ENCODE measurements at places on chromosomes 3 and 15.

GRCh38 chr3:129597087-129597999, 9.1 kb downstream of the PLXND1 start:
- no peak for DNase-seq

DNA sequence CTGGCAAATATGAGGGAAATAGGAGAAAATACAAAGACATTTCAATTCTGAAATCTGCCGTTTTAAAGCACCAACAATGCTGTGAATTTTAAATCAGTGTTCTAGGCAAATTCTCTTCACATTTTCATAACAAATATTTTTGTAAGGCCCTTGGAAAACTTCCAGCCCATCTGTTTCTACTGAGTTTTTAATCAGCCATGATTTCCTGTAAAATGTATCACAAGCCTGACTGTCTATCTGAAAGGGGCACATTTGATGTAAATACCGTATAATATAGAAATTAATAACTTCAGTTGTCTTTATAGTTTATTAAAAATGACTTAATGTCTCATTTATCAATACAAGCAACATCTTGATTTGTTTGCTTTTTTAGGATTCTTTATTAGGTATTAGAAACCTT, 454.7 kb downstream of the PYDC2 start:
- DNase-seq = no peak

GRCh38 chr3:77147836-77148578, 108.1 kb downstream of the ROBO2 start:
- DNase-seq = peak; percentile 54

- no peak for DNase-seq
These were observed 15.9 kb downstream of the IL17RB start for GRCh38 chr3:53862241-53862640.

DNA sequence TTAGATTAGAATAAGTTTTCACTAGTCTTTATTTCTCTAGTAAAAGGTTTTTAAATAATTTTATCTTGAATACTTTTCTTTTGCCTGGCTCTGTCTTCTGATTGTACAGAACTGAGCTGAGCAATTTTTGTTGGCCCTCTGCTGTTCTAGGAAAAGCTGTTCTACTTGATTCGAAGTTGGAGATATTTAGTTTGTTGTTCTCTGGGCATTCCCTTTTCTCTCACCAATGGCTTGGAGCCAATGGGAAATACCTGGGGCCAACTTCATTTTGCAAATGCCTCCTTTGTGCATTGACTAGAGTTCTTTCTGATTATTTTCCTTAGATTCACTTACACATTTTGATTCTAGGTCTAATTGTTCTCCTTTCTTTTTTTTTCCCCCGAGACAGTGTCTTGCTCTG, 16.5 kb downstream of the ABHD5 start:
- DNase-seq = no peak

DNA sequence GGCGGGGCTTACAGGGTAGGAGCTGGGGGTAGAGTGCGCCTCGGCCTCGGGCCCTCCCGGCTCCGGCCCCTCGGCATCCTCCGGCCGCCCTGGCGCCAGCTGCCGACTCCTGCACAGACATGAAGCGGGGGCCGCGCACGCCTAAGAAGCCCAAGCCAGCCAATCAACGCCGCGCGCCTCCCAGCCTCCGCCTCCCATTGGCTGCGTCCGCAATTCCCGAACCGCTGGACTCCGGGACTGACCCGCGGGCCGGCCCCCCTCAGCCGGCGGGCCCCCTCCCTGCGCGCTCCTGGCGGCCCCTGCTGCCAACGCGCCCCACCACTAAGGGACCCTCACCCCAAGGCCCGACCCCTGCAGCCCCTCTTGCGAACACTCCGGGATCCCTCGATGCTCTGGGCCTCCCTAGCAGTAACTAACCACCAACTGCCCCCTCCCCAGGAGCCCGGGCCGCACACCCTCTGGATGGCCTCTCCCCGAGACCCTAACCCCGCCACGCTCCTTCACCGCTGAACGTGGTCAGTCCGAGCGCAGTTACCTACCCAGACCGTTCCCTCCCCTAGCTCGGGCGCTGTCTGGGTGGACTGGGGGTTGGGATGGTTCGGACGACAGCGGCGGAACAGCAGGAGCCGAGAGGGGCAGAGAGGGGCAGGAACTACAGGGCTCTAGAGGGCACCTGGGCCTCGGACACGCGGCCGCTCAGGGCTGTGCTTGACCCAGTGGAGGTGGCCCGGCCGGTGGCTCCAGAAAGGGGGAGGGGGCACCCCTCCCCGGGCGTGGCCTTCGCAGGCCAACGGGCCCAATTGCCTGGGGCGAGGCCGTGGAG, 5.0 kb downstream of the GATA2 start:
- DNase-seq = peak; percentile 96

DNA sequence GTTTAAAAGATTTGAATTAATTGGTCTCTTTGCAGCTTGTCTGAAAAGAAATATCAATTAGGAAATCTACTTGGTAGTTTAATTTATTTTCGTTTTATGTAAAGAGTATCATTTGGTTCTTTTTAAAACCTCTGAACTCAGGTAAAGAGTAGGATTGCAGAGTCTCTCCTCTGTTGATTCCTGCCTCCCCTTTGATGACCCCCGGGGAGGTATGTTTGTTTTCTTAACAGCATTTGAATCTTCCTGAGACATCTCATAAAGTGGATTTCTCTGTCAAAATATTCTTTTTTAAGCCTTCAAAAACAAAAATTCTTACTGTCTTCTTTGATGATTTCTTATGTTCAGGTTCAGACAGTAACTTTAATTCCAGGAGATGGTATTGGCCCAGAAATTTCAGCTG, 8.0 kb downstream of the IDH3A start:
- no peak for DNase-seq

DNA sequence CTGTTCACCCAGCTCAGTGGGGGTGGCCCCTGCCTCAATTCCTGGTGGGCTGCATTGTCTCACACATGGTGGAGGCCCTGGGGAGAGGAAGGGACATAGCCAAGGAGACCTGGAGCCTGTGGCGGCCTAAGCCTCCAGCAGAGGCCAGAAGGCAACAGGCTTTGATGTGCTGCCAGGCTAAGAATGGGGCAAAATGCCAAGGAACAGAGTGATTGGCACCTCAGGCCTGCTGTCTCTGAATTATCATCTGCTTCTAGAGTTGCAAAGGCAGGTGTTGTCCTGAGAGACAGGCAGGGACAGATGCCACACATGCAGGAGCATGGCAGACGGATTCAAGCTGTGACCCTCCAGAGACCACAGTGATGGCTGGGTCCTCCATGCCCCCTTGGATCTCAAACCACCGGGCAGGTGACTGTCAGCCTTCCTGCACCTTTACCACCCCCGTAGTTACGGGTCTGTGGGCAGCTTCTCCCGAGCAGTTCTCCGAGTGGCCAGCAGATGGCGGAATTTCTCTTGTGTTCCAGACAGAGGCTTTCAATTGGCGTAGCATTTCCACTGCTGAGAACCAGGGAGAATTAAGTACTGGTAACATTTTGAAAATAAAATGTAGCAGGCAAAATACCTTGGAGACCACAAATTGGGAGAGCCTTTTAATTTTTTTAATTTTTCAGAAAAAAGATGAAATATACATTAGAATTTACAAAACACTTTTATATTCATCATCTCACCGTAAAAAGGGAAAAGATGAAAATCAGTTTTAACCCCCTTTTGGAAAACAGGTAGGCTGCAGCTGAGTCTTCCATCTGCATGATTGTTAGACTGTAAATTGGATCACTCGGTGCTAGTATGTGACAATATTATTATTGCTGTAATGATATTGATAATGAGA, 525.5 kb upstream of the CFAP20DC start:
- DNase-seq = peak; percentile 96

GRCh38 chr3:155217591-155217990, 75.9 kb downstream of the STRIT1 start:
- no peak for DNase-seq

DNA sequence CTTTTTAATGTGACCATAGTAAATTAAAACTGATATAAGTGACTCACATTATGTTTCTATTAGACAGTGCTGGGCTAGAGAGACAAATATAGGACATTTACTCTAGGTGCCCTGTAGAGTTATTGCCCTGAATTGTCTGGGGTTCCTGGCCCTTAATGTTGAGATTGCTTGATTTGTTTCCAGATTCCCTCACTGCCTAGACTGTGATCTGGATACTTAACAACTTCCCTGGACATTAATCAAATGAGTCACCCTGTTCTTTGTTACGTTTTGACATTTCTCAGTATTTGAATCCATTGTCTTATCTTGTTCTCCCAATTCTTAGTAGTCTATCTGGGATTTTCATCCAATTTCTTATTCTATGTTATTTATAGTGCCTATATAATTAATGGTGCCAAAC, 65.8 kb downstream of the DTWD1 start:
- no peak for DNase-seq

DNA sequence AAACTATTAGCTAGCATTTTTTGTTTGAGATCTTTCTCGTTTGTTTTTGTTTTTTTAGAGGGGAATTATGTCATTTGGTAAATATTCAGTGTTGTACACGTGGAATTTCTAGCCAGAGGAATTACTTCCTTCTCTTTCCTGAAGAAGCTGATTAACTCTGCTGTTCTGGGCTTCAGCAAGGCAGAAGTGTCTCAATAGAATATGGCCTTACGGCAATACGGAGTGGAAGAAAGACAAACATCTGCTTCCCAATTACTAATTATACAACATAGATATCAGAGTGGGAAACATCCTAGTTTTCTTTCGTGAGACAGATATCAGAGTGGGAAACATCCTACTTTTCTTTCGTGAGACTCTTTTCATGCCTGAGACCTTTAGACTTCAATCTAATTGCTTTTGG, 11.9 kb downstream of the P3H2 start:
- DNase-seq = no peak

- DNase-seq = no peak
These were observed 45.9 kb downstream of the TMEM45A start for GRCh38 chr3:100538339-100538706.

DNA sequence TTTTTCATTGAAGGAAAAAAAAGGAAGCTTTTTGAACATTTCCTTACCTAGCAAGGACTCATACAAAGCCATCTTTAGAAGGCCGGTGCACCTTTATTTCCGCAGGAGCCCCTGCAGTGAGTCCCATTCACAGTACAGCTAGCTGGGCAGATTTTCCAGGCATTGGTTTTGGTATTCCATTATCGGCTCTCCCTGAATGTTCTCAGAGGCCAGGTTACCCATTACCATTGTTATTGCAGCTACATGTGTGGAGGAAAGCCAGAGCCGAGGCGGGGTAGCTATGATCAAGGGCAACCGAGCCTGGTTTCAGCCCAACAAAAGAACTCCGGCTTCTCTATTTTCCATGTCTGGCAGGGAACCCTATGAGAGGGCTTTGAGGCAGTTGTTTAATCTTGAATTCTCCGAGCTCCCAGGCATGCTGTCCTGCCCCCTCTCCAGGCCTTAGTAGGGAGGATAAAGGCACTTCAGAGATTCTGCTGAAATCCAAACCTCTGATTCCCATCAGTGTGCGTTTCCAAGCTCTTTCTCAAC, 100.3 kb downstream of the LRRK1 start:
- peak; percentile 28 for DNase-seq

DNA sequence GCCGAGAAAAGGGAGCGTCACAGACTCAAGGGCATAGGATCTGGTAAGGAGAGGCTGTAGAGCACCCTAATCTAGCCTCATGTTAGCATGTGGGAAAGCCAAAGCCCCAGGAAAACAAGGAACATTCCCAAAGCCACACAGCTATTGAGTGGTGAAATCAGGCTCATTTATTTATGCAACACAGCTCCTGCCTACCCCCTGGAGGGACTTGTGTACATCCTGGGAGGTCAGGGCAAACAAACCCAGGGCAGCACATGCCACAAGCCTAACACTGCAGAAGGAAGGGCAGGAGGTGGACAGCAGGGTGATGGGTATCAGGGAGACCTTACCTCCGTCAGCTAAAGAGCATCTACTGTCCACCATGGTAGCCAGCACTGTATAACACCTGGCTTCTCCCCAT, 283.5 kb downstream of the RPLP1 start:
- no peak for DNase-seq

- peak; percentile 55 for DNase-seq
These were observed 27.4 kb downstream of the CGNL1 start for GRCh38 chr15:57403566-57404325.

DNA sequence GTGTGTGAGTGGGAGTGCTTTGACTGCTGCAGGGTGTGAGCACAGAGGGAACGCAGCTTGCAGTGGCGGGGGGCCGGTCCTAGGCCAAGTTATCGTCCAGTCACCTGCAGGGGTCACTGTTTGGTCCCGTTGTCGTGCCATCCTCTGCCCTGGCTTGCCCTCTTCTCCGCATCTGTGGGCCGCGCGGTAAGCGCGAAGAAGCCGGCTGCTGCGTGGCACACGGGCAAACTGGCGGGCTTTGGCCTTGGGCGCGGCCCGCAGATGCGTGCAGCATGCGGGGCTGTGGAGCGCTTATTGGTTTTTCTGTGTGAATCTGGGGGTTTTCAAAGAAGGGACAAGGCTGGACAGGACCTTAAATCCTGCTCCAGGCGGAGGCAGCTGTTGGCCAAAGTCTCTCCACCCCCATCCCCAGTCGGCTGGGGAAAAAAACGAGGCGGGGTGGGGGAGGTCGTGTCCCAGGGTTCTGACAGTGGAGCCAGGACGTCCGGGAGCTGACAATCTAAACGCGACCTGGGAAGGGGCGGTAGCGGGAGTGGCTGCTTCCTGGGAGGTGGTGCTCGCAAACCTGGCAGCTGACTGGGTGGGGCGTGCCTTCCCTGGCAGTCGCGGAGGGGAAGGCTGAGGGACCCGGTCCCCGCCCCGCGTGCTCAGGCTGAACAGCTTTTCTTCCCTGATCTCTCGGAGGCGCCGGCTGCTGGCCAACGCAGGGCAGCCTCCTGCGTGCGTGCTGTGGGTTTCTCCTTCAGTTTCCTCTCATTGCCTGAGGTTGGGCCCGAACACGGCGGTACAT, 39.7 kb upstream of the VEPH1 start:
- peak; percentile 89 for DNase-seq
